Retinal pigment epithelial cell (primary cell): ENCODE measurements at places on chromosomes 16 and 17.

GRCh38 chr16:73050201-73051099 lies 2.5 kb upstream of the ZFHX3 start:
- DNase-seq, result no peak

- peak; percentile 39 for DNase-seq
These were observed 32.2 kb upstream of the HAS3 start for GRCh38 chr16:69073181-69073702.

DNA sequence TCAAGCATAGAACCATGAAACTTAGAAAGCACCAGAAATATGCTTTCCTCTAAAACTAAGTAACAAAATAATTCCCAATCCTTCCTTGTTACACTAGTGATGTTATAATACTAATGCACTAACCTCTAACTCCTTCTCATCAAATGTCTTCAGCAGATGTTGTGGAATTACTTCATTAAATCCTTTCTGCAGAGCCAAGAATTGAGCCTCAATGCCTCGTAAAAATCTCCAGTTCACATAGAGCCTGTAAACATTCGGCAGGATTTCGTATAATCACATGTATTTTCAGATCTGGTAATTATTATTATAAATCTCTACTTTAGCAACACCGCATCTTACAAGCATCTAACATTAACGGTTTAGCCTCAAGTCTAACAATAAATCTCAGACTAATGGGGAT lies 44.7 kb downstream of the CEP95 start:
- no peak for DNase-seq

DNA sequence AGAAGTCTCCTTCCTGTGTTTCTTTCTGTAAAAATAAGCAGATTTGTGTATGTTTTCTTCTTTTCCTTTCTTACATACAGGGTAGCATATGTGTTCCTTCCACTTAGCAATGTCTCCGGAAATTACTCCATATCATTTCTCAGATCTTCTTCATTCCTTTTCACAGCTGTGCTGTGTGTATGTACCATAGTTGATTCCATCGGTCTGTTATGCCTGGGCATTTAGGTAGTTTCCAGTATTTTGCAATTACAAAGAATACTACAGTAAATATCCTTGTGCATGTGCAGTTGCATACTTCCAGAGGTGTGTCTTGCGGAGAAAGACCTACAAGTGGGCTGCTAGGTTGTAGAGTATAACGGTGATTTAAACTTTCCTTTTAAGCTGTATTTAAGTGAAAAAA lies 69.8 kb downstream of the CLEC16A start:
- DNase-seq, result no peak

DNA sequence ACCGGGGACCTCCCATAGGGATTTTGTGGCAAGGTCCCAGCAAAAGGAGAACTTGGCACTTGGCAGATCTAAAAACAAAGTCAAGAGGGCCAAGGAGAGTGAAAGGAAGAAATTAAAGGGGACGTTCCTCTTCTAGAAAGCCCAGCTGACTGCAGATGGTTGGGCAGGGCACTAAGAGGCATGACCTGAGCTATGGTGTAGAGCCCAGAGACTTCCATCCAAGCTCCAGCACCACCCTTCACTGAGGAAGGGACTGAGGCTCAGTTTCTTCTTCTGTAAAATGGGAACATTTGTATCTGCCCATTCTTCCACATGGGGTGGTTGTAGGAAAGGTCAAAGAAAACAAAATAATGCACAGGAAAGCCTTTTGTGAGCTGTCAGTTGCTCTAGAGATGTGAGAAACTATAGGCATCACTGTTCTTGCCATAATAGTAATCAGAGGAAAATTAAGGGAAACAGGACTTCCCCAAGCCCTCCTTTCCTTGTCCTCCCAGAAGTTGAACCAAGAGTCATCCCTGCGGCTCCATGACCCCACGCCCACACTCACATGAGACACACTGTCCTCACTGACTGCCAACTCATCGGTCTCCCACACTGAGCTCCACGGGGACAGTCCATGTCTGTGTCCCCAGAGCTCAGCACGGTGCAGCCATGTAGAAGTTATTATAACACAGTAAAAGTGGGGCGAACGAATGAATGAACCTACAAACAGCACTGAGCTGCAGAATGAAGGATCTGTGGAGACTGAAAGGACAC lies 10.4 kb downstream of the CD300LF start:
- DNase-seq, result no peak

DNA sequence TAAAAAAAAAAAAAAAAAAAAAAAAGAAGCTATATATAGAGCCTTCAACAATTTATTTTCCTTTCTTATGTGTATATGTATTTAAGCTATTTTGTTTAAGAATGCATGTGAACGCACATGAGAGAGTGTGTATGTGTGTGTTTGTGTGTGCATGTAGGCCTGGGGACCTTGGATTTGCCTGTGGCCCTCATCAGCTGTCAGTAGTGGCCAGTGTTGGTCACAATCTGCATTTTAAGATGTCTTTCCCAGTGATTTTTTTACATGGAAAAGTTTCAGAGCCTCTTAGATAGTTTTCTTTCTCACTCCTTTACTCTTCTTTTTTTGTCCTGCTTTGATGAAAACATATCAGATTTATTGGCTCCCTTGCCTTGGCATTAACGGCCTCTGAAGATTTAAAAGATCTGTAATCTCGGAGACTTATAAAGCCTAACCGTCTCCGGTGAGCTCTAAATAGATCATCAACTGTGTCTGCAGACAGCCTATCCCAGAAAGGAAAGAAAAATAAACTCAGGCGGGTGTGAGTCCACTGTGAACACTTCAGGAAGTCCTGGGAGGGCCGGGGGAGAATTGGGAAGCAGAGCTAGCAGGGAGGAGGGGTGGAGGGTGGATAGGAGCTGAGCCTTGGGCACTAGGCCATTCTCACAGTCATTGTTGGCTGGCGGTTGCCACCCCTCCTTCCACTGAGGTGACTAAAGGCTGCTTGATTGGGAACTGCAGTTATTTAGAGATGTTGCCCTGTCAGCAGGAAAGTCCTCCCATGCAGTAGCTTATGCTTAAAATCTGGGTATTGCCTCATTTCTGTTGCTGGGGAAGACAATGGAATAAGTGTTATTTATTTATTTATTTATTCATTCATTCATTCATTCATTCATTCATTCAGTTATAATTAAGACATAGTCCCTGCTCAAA lies 86.8 kb downstream of the WWP2 start:
- DNase-seq, result peak; percentile 34

DNA sequence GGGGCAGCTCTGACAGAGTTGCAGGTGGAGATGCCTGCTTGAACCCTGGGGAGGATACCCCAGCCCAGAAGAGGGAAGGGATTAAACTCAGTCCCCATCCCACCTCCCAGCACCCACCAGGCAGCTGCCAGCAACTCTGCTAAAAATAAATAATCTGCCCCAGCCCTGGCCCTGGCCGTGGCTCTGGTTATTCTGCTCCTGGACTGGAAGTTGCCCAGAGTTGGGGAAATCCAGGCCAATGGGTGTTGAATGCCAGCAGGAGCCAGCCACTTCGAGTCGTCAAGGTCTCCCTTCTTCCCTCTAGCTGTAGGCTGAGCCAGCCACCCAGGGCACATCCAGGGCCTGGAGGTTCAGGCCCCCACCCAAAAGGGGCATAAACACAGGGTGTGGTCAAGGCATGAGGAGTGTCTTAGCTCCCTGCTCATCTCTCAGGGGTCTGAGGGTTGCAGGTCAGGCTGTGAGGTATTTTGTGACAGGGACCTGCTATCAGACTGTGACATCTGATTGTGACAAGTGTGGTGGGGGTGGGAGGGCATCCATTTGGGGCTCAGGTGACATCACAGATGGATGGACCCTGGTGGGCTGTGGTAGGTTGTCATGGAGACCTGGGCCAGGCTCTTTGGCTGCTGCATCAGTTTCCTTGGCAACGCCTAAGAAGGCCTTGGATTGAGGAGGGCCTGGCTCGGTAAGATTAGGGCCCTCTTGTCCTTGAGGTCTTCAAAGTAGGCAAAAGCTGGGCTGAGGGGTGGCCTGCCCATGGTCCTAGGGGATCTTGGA lies 1.0 kb upstream of the RRAD start:
- DNase-seq, result no peak

GRCh38 chr16:14455573-14455972 lies 174.5 kb downstream of the PARN start:
- DNase-seq, result no peak

DNA sequence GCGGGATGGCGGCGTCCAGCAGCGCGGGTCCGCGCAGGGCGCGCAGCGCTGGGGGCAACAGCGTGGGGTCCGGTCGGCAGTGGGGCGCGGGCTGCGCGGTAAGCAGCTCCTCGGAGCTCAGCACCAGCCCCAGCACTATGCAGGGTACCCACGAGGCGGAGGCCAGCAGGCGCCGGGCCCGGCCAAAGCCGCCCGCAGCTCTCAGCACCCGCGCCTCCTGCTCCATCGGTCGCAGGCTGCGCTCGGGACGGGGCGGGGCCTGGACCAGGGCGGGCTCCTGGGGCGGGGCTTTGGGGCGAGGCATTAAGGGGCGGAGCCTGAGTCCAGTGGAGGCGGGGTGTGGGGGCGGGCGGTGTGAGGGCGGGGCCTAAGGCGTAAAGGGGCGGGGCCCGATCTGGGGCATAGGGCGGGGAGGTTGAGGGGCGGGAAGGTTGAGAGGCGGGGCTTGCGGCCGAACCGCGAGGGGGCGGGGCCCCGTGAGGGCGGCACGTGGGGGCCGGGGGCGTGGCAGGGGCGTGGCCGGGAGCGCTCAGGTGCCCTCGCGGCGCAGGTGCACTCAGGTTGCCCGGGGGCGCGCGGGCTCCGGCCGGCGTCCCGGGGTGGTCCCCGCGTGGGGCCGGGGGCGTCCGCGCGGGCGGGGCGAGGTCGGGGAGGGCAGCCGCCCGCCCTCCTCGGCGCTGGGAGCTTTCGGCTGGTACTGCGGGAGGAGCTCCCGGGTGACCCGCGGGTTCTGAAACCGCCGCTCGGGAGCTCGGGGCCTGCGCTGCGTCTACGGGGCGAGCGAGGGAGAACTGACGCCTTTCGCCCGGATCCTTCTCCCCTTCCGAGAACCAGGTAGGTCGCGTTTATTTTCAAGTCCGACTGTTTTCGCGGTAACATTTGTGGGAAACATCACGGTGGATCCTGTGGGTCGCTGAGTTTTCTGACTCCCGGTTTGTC lies 1.4 kb upstream of the SLC22A31 start:
- DNase-seq, result no peak

GRCh38 chr16:27945233-27945973 lies 118.1 kb downstream of the GSG1L start:
- no peak for DNase-seq

DNA sequence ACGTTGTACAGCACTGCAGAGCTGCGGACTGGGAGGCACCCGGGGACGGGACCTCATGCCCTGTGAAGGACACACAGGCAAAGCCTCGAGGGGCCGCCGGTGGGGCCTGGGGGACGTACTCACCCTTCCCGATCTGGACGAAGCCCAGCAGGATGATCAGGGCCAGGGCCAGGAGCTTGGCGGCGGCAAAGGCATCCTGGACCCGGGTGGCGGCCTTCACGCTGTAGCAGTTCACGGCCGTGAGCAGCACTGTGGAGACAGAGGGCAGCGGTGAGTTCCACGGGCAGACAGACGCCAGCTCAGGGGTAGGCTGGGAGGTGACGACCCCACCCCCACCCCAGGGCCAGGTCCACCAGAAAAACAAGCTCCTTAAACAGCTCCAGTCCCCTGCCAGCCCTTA lies 17.7 kb downstream of the SLC7A5 start:
- no peak for DNase-seq

- peak; percentile 34 for DNase-seq
These were observed 518 bp downstream of the SH2B1 start for GRCh38 chr16:28863929-28864793.

DNA sequence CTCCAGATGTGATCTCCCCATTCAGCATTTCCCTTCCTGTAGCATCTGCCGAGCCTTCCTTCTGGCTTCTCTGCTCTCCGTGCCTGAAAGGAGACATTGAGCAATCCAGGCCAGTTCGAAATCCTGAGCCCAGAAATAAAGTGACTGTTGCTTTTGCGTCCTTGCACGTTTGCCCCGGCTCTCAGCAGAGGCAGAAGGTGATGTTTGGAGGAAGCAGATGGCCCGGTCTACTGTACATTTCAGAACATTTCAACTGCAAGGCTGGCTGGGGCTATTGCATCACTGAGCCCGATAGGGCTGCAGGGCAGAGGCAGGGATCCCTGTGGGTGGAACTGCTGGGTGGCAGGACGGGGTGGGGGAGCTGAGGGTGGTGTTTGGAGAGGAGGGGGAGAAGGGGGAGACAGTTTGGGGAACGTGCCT lies 29.4 kb downstream of the IRF8 start:
- no peak for DNase-seq

GRCh38 chr17:80758481-80759376 lies 214.1 kb downstream of the RPTOR start:
- no peak for DNase-seq

DNA sequence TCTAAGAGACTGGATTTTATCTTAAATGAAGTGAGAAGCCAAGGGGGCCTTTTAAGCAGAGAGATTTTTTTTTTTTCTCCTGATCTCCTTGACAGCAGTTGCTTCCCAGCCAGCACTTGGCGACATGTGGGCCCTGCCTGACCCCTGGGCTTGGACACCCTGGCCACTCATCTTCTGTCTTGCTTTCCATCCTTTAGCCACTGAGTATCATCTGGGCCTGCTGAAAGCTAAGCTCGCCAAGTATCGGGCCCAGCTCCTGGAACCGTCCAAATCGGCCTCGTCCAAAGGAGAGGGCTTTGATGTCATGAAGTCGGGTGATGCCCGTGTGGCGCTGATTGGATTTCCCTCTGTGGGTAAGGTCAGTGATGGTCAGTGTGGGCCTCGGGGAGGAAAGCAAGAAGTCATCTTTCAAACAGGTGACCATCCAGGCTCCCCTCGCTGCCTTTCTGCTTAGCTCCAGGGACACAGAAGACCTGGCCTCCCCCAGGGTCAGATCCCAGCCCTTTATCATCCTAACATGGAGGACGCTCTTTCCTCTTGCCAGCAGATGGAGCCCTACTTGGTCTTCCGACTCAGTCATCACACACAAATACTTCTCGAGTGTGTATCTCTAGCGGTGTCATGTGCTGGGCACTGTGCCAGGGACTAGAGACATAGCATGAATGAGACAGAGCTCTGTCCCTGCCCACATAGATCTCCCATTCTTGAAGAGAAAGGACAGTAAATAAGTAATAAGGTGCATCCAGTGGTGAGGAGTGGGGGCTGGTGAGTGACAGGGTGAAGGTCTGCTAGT lies 6.1 kb downstream of the DRG2 start:
- DNase-seq, result no peak
